Epithelial cell of alveolus of lung (primary cell): ENCODE measurements at places on chromosomes 2 and 18. TPM values are rescaled to one million over a fixed set of nuclear protein-coding genes. Genes with fewer than 3 reads are reported as not detected.

Gene TEX44
- total RNA-seq: not detected in 2 replicates

Gene C2orf78
- total RNA-seq: not detected in 2 replicates

Gene CIDEA
- 0.91 TPM in 1 of 2 replicates, not detected in the other for total RNA-seq

Gene CIAO1
- total RNA-seq: 73.8 and 94.4 TPM in 2 replicates

Gene FSHR
- total RNA-seq: not detected in 2 replicates

Gene PSD4
- 8.3 and 14.8 TPM in 2 replicates for total RNA-seq
